ENCODE measurements at places on chromosomes 4 and X.

GRCh38 chr4:74361671-74362070 is 3.3 kb upstream of the EREG start:
- ATAC-seq = no peak

- ATAC-seq = no peak
Observed at GRCh38 chr4:42420140-42420539, 22.9 kb downstream of the SHISA3 start.

DNA sequence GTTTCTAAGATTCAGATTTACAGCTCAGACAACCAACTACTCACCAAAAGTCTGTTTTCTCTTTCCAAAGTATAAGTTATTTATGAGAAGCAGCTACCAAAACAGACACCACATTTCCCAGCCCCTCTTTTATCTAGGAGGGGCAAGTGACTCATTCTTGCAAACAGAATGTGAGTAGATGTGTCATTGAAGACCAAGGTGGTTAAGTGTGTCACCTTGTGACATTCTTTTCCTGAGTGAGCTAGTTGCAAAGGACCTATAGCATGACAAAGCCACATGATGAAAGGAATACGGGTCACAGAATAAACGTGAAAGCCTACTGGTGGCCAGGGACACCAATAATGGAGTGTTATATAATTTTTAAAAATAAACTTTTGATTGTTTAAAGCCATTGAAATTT is 50.0 kb downstream of the SLC7A11 start:
- no peak for ATAC-seq

- ATAC-seq = no peak
Observed at GRCh38 chr4:129783596-129783995, 687.6 kb downstream of the C4orf33 start.

GRCh38 chrX:109774706-109775105 is 41.6 kb upstream of the ACSL4 start:
- no peak for ATAC-seq

- no peak for ATAC-seq
Observed at GRCh38 chrX:54826598-54826997, 19.1 kb downstream of the MAGED2 start.

- ATAC-seq = no peak
Observed at GRCh38 chr4:185849664-185850550, 37.9 kb upstream of the SORBS2 start.
